Posterior cingulate gyrus (tissue), 11 donors: ENCODE measurements at places on chromosomes 5 and 9.

DNA sequence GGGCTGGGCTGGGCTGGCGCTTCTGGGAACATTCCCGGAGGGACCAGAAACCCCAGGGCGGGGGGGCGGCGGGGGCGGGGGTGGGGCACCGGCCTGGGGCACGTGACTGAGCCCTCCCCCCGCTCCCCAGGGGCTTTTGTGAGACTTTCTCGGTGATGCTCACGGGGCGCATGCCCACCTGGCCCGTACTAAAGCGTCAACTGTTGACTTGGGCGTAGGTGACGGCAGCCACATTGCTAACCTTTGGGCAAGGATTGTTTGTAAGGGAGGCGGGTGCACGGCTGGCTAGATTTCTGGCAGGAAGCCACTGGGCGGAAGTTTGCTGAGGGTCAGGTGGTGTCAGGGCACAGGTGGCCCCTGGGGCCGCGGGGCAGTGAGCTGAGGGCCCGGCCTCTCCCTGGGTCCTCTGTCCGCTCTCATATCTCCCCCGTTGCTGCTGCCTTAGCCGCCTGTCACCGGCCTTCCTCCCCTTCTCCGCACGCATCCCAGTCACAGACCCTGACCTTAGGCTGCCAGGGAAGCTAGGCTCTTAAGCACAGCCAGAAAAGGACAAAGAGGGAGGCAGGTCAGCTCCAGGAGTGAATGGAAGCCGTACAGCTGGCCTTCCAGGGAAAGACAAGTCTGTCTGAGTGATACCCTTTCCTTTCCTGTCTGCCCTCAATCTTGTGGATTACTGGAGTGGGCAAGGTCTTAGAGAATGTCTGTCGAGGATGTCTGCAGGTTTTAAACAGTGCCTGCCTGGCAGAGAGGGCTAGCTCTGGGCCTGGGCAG lies 812 bp downstream of the CACFD1 start:
- peak; percentile 43 for DNase-seq

GRCh38 chr5:88952344-88952743 lies 69.4 kb upstream of the MEF2C start:
- DNase-seq, result no peak

GRCh38 chr9:30574355-30575151 lies 1809.9 kb upstream of the ACO1 start:
- DNase-seq, result peak; percentile 26

DNA sequence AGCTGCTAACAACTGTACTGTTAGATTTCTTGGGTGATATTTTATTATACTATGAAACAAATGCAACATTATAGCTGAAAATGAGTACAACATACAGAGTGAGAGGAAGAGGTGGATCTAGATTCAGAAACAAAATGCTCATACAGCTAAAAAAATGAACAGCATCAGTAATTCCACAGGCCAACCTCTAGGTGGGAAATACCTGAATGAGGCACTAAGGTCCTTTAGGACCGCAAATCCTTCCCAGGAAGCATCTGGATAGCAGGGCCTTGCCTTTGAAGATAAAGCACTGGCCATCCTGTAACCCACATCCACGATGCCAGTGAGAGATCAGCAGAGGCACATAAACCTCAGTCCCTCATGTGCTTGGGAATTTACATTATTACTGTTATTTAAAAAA lies 310.8 kb downstream of the YTHDC2 start:
- DNase-seq, result no peak

DNA sequence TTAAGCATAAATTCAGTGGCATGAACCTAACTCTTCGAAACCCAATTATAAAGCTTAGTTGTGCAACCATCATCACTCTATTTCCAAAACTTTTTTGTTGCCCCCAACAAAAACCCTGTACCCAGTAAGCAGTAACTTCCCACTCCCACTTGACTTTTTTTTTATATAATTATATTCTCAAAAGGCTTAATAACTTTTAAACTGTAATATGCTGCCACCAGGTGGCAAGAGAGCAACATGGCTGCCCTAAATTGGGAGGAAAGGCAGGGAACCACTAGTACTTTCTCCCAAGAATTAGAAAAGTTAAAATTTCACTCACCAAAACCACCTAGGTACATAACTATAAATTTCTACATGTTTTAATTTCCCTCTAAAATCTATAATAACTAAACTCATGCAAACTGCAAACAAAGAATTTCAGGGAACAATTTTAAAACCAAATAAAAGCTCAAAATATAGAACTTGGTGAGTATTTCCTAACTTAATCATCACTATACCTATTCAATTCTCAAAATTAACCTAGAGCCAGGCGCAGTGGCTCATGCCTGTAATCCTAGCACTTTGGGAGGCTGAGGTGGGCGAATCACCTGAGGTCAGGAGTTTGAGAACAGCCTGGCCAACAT lies 50.2 kb upstream of the RNF38 start:
- peak; percentile 12 for DNase-seq

- peak; percentile 6 for DNase-seq
Observed at GRCh38 chr5:89457411-89458331, 574.7 kb upstream of the MEF2C start.

DNA sequence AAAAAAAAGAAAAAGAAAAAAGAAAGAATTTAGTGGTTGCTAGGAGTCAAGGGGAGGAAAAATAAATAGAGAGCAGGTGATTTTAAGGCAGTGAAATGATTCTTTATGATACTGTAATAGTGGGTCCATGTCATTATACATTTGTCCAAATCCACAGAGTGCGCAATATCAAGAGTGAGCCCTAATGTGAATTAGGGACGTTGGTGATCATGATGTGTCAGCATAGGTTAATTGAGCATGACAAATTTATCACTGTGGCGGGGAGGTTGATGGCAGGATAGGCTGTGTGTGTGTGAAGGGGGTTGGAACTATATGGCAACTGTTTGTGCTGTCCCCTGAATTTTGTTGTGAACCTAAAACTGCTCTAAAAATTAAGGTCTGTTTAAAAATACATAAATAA lies 357.8 kb downstream of the ICE1 start:
- DNase-seq, result no peak

GRCh38 chr5:141839015-141839513 lies 39.1 kb downstream of the PCDH1 start:
- DNase-seq, result no peak

DNA sequence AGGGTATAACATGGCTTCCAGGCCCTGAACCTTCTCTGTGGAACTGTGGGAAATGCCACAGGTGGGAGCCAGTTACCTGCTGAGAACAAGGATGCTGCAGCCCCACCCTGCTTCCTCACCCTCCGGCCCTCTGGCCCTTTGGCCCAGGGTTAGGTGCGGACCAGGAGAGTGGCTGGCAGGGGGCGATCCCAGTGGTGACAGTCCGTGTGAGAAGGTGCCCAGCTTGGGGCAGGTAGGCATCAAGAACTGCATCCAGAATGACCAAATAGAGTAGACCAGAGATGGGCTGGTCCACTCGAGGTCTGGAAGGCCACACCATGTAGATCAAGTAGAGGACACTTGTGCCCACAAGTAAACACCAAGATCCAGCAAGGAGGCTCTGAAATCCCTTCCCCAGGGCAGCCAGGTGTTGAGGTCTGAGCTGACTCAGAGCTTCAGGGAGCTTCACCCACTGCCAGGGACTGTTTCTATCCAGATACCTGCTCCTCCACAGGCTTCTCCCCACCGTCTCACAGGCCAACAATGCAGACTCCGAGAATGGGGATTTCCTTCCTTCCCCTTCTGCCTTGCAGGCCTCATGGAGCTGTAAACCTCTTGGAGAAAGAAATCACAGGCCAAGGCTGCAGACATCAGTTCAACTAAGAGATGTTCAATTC lies 61.4 kb upstream of the ZSWIM6 start:
- DNase-seq, result no peak
